Left lung (tissue), 14 donors: ENCODE measurements at places on chromosomes 4 and X.
A peak's percentile ranks its signal among the peaks of the same experiment; 100 is the strongest.

DNA sequence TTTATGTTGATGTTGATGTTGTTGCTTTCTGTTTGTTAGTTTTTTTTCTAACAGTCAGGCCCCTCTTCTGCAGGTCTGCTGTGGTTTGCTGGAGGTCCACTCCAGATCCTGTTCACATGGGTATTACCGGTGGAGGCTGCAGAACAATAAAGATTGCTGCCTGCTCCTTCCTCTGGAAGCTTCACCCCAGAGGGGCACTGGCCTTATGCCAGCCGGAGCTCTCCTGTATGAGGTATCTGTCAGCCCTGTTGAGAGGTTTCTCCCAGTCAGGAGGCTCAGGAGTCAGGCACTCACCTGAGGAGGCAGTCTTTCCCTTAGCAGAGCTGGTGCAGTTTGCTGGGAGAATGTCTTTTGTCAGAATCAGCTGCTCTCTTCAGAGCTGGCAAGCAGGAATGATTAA lies 34.7 kb downstream of the CDX4 start:
- no peak for DNase-seq

DNA sequence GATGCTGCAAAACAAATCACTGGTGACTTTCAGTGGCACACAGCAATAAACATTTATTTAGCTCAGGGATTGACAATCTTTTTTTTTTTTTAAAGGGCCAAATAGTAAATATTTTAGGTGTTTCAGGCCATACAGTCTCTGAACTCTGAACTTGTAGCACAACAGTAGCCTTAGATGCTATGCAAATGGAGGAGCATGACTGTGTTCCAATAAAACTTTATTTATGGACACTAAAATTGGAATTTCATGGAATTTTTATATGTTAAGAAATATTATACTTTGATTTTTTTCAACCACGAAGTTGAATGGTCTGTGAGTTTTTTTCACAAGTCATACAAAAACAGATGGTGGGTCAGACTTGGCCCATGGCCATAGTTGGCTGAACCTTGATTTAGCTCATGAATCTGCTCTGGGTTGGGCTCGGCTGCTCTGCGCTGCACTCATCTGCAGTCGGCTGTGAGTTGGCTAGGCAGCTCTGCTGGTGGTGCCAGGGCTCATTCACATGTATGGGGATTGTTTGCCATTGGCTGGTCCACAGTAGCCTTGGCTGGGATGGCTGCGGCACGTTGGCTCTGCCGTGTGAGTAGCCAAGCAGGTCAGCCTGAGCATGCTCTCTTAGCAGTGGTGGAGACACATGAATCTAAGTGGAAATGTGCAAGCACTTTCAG lies 231.7 kb upstream of the PGRMC2 start:
- DNase-seq: no peak

DNA sequence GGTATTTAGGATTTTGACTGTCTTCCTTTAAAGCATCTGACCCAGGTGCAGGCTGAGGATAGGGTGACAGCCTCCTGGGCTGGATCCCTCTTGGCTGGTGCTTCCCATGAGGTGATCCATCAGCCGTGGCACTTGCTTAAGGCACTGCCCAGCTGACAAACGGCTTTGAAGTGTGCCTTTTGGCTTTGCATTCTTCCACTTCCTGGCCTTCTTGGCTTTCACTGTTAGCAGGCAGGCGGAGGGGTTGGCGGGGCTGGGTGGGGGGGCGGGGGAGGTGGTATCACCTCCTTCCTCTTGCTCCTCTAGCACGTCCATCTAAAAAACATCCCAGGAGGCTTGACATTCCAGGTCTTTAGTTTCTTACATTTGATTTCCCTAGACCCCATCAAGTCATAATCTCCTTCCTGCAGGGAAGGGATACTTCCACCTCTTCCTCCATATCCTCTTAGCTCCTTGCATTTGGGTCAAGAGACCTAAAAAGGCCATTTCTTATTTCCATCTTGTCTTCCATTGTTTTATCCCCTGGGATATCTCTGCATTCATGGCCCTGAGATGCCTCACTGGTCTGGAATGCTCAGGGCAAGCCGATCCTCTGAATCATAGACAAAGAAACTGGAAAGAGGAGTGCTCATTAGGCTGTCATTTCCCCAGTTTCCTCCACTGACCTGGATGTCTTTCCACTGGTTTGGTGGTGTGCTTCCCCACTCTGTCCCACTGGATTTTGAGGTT lies 11.3 kb upstream of the APLN start:
- DNase-seq: no peak

- peak; percentile 79 for DNase-seq
These were observed 186.9 kb downstream of the CAMK2D start for GRCh38 chr4:113574636-113575103.

GRCh38 chr4:114728426-114728825 lies 129.8 kb downstream of the UGT8 start:
- peak; percentile 5 for DNase-seq

GRCh38 chr4:136198358-136198757 lies 1333.9 kb downstream of the PCDH18 start:
- DNase-seq: no peak

GRCh38 chr4:95107635-95108034 lies 349.9 kb downstream of the BMPR1B start:
- no peak for DNase-seq

DNA sequence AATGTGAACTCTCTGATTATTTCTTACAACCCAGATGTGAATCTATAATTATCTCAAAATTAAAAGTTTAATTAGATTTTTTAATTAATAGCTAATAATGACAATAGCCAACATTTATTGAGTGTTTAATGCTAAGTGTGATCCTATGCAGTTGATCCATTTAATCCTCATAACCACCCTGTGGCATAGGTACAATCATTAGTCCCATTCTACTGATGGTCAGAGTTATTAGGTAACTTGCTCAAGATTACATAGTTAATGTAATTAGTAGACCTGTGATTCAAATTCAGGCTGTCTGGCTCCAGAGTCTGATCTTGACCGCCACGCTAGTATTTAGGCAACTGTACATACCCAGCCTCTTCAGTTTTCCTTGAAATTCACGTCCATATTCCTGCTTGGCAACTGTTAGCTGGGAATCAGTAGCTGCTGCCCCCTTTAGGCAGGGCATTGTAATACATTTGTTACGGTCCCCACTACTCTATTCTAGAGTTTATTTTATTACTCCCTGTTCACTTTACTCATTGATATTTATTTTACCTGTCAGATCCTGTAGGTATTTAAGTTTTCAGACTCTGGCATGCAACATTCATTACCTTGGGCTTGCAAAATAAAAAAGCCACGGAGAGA lies 20.6 kb upstream of the TEC start:
- DNase-seq: no peak

DNA sequence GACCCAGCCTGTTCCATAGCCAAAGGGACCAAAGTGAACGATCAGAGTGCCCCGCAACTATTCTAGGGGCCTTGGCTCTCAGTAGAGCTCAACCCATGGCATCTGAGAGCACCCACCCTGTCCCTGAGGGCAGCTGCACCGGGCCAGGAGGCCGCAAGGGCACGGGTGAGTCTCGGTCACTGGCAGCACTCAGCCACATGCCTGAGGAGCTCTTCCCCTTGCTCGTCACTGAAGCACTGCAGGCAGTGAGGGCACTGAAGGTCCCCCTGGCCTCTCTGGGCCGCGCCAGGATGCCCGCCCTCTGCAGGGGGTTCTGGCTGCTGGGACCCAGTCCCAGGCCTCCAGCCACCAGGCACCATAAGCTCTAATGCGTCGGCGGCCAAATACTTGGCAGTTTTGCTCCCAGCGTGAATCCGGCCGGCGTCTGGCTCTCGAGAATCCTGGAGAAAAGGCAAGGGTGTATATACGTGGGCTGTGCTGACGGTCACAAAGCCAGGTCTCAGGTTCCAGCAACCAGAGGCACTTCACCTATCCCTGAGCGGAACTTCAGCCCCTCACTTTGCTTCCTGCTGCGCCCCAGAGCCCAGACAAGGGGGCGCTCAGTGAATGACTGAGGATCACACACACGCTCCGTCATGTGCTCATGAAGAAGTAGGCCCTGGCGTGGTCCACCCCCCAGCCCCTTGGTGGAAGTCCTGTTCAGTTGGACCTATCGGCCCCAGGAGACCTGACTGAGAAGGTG lies 13.9 kb downstream of the TNIP2 start:
- no peak for DNase-seq

DNA sequence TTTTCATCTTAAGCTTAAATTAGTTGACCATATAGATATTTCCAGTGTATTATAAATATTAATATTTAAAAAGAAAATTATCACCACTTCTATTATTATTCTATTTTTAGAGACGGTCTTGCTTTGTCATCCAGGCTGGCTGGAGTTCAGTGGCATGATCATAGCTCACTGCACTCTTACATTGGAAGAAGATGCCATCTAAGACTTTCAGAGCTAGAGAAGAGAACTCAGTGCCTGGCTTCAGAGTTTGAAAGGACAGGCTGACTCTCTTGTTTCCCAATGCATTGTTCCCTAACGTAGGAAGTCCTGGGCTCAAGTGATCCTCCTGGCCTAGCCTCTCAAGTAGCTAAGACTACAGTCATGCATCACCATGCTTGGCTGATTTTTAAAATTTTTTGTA lies 75.9 kb downstream of the FIP1L1 start:
- DNase-seq: no peak

GRCh38 chr4:137794764-137795254 lies 262.5 kb upstream of the PCDH18 start:
- no peak for DNase-seq

DNA sequence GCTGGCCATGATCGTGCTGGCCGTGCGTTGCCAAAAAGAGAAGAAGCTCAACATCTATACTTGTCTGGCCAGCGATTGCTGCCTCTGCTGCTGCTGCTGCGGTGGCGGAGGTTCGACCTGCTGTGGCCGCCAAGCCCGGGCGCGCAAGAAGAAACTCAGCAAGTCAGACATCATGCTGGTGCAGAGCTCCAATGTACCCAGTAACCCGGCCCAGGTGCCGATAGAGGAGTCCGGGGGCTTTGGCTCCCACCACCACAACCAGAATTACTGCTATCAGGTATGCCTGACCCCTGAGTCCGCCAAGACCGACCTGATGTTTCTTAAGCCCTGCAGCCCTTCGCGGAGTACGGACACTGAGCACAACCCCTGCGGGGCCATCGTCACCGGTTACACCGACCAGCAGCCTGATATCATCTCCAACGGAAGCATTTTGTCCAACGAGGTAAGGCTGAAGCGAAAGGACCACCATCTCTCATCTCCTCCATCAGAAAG lies 3.3 kb downstream of the PCDH10 start:
- DNase-seq: no peak

DNA sequence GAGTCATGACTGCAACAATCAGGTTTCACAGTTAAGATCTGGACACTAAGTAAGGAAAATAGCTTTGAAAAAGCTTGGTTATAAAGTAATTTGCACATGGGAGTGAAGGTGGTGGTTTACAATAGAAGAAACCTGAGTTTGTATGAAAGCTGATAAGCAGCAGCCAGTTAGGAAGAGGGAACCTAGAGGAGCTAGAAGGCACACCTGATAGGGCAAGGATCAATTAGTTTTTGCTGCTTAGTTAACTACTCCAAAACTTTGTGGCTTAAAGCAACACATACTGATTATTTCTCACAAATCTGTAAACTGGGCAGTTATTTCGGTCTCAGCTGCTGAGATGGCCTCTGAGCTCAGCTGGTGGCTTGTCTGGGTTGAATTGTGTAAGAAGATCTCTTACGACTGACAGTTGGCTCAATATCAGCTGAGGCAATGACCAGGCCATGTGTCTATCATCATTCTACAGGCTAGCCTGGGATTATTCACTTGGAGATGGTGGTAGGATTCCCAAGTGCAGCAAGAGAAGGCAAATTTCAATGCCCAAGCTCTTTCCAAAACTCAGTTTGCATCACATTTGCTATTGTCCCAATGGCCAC lies 255.0 kb upstream of the PITX2 start:
- no peak for DNase-seq

GRCh38 chrX:47629419-47630200 lies at the start of gene CFP:
Gene CFP, minus strand, starts transcription at chrX:47629930. Its CDS starts 86 bp downstream, at chrX:47629844.
- DNase-seq: no peak

DNA sequence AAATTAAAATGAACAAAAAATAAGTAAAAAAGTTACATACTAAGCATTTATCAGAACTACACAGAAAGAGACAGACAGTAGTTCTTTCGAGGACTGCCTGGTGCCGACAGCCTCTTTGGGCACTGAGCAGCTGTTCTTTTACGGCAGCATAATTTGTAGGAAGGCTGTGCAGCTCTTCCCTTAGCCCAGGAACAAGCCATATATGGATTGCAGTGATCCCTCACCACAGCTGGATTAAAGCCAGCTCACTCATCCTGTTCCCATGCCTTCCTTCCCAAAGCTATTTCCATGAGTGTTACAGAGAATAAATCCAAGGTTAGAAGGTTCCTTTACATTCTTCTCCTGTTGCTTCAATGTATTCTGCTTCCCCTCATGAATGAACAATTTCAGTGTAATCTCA lies 71.7 kb downstream of the DDX60L start:
- DNase-seq: peak; percentile 75

DNA sequence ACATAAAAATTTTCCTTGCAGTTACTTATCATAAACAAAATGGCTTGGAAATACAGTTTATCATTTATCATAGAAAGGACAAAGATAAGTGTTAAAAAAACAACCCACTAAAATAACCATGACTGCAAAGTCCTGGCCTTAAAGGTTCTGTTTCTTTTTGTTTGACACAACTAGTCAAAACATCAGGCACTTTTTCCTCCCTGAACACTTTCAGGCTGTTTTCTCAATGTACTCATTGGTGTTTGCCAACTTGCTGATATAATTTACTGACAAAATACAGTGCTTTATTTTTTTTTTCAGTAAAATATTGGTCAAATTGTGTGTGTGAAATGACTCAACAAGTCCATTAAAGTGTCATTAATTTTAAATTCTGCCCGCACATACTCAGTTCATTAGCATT lies 156.6 kb downstream of the ADGRL3 start:
- no peak for DNase-seq

GRCh38 chr4:46372878-46373277 lies 17.1 kb downstream of the GABRA2 start:
- DNase-seq: no peak

- no peak for DNase-seq
These were observed 69.9 kb downstream of the ARHGAP10 start for GRCh38 chr4:147801820-147802219.

- DNase-seq: no peak
These were observed 75.5 kb downstream of the ANXA10 start for GRCh38 chr4:168167714-168168284.

DNA sequence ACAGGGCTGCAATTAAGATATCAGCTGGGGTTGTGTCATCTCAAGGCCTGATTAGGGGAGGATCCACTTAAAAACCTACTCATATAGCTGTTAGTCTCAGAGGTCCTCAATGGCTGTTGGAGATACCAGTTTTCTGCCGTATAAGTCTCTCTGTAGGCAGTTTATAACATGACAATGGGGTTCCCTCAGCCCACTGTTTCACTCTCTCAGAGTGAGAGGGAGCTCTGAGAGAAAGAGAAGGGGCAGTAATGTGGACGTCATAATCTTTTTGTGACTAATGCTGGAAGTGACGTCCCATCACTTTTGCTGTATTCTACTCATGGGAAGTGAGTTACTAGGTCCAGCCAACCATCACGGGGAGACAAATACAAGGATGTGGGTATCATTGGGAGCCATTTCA lies 70.3 kb downstream of the STIM2 start:
- no peak for DNase-seq

GRCh38 chr4:169342906-169343564 lies 72.3 kb upstream of the SH3RF1 start:
- DNase-seq: no peak
